ENCODE measurements at places on chromosomes 2 and 18.

GRCh38 chr2:71801969-71802368 lies 345.7 kb downstream of the CYP26B1 start:
- no peak overlapping the region for H3K27ac ChIP-seq
- no peaks in the 10 kb centered on the region for H3K4me1 ChIP-seq
- no peaks in the 10 kb centered on the region for H3K27me3 ChIP-seq

GRCh38 chr2:157324331-157324843 lies 1.2 kb downstream of the ERMN start:
- H3K4me3 ChIP-seq: no peak overlapping the region
- peaks cover 22% of the 10 kb centered on the region for H3K36me3 ChIP-seq
- H3K4me1 ChIP-seq: peaks cover 20% of the 10 kb centered on the region

DNA sequence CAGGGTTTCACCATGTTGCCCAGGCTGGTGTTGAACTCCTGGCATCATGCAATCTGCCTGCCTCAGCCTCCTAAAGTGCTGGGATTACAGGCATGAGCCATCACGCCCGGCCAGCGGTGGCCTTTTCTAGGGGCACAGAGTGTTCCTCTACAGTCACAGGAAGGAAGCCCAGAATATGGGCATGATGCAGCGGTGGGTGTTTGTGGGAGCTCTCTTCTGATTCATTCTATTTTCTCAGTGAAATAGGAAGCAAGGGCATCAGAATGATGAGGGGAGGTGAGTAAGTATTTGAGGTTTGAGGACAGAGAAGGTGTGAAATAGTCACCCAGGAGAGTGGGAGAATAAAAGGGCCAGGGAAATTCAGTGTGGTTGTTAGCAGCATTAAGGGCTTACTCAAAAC lies 70.3 kb upstream of the PSME4 start:
- H3K4me3 ChIP-seq: no peak overlapping the region
- peaks cover 6% of the 10 kb centered on the region for H3K36me3 ChIP-seq
- DNase-seq: peak; percentile 58
- H3K4me1 ChIP-seq: no peaks in the 10 kb centered on the region
- no peaks in the 10 kb centered on the region for H3K27me3 ChIP-seq
- no peak overlapping the region for H3K27ac ChIP-seq

- no peaks in the 10 kb centered on the region for H3K36me3 ChIP-seq
- no peak overlapping the region for H3K4me3 ChIP-seq
- H3K27ac ChIP-seq: no peak overlapping the region
- peaks cover 8% of the 10 kb centered on the region for H3K27me3 ChIP-seq
- H3K4me1 ChIP-seq: no peaks in the 10 kb centered on the region
Measured at GRCh38 chr2:159051661-159052060, 83.2 kb downstream of the TANC1 start.

GRCh38 chr2:159152128-159152778 lies 134.2 kb downstream of the WDSUB1 start:
- H3K27ac ChIP-seq: no peak overlapping the region
- H3K27me3 ChIP-seq: peaks cover 2% of the 10 kb centered on the region
- no peak overlapping the region for H3K4me3 ChIP-seq
- no peaks in the 10 kb centered on the region for H3K36me3 ChIP-seq

DNA sequence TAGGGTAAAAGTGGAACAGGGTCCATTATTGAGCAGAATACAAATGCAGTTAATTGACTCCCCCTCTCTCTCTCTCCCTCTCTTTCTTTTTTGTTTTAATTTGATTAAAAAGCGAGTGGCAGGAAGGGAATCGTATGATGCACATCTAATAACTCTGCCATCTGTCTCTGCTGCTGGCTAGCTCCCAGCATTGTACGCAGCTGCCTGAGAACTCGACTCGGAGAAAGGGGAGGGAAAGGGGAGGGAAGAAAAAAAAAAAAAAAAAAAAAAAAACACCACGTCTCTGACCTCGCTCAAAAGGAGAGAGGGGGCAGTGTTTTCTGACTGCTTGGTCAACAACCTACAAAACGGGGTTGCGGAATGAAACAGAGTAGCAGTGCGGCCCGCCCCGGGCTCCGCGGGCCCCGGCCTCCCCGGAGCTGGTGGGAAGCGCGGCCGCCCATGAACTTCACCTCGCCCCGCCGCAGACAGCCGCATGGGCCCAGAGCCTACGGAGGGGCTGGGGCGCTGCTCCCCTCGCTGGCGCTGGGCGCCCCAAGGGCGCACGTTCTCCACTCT lies 265.7 kb downstream of the TCF4 start:
- no peak overlapping the region for H3K4me3 ChIP-seq
- DNase-seq: no peak
- H3K27ac ChIP-seq: no peak overlapping the region
- no peaks in the 10 kb centered on the region for H3K36me3 ChIP-seq

DNA sequence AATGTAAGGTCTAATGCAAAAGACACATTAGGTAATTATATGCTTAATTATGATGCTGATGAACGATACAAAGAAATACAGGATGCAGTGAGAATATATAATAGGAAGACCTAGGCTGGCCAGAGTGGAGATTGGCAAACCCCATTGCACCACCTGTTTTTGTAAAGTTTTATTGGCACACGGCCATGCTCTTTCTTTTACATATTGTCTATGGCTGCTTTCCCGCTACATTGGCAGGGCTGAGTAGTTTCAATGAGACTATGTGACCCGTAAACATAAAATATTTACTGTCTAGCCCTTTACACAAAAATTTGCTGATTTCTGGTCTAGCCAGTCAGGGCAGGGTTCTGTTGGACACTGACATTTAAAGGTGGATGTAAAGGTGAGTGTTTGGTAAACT lies 5.4 kb downstream of the SEC11C start:
- H3K27ac ChIP-seq: no peak overlapping the region
- H3K4me3 ChIP-seq: no peak overlapping the region
- H3K4me1 ChIP-seq: peaks cover 74% of the 10 kb centered on the region
- peaks cover 18% of the 10 kb centered on the region for H3K36me3 ChIP-seq
- H3K27me3 ChIP-seq: no peaks in the 10 kb centered on the region

DNA sequence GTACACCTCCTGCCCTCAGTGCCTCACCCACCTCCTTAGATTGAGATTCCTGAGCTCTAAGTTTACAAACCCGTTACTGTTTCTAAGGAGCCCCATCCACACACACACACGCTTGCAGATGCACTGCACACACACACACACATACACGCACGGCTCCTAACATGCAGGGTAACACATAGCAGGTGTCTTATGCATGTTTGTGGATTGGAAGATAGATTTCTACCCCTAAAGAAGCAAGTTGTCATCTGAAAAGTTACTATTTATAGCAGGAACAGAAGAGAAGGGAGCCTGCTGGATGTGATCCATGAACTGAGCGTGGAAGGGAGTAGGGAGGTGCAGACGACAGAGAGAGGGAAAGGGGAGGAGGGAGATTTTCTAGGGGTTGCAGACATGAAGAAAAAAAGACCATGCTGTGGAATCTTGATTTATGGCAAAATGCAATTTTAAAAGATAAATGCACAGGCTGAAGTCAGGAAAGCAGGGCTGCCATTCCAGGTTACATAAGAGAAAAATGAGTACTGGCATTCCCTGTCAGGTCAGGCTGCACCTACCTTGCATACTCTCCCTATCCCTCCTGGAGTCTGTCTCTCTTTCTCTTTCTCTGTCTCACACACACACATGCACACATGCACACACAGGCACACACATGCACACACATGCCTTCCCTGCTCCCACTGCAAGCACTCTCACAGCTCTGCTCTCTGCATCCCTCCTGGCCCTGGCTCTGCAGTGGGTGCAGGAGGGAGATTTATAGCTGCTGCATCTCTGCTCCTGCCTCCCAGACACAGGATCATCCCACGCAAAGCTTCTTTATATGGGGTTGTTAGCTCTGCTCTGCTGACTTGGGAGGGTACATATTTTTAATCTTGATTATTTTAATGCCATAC lies 192.6 kb upstream of the MYT1L start:
- H3K4me3 ChIP-seq: no peak overlapping the region
- no peaks in the 10 kb centered on the region for H3K27me3 ChIP-seq
- no peaks in the 10 kb centered on the region for H3K4me1 ChIP-seq
- H3K36me3 ChIP-seq: no peaks in the 10 kb centered on the region
- no peak overlapping the region for H3K27ac ChIP-seq
- DNase-seq: no peak

GRCh38 chr2:140658760-140659692 lies 1471.8 kb downstream of the LRP1B start:
- no peaks in the 10 kb centered on the region for H3K4me1 ChIP-seq
- H3K4me3 ChIP-seq: no peak overlapping the region
- no peak for DNase-seq
- H3K27ac ChIP-seq: no peak overlapping the region
- no peaks in the 10 kb centered on the region for H3K27me3 ChIP-seq

- no peak overlapping the region for H3K4me3 ChIP-seq
- no peak overlapping the region for H3K27ac ChIP-seq
- DNase-seq: no peak
- no peaks in the 10 kb centered on the region for H3K27me3 ChIP-seq
- peaks cover 48% of the 10 kb centered on the region for H3K36me3 ChIP-seq
- peaks cover under 1% of the 10 kb centered on the region for H3K4me1 ChIP-seq
Measured at GRCh38 chr2:11281186-11281585, 63.2 kb downstream of the ROCK2 start.

- H3K36me3 ChIP-seq: peaks cover 27% of the 10 kb centered on the region
- peaks cover 76% of the 10 kb centered on the region for H3K4me1 ChIP-seq
- H3K27me3 ChIP-seq: no peaks in the 10 kb centered on the region
- peak overlapping the region; percentile 87 for H3K27ac ChIP-seq
- no peak for DNase-seq
- peak overlapping the region; percentile 55 for H3K4me3 ChIP-seq
Measured at GRCh38 chr2:157479081-157480027, 35.5 kb upstream of the CYTIP start.

GRCh38 chr2:186572705-186573104 lies 17.2 kb upstream of the ITGAV start:
- H3K36me3 ChIP-seq: no peaks in the 10 kb centered on the region
- H3K4me1 ChIP-seq: peaks cover 2% of the 10 kb centered on the region
- no peak for DNase-seq
- H3K27me3 ChIP-seq: peaks cover 7% of the 10 kb centered on the region

- no peak overlapping the region for H3K4me3 ChIP-seq
- no peaks in the 10 kb centered on the region for H3K36me3 ChIP-seq
- no peak overlapping the region for H3K27ac ChIP-seq
- no peaks in the 10 kb centered on the region for H3K4me1 ChIP-seq
- no peak for DNase-seq
Measured at GRCh38 chr18:7619676-7620075, 52.6 kb downstream of the PTPRM start.

DNA sequence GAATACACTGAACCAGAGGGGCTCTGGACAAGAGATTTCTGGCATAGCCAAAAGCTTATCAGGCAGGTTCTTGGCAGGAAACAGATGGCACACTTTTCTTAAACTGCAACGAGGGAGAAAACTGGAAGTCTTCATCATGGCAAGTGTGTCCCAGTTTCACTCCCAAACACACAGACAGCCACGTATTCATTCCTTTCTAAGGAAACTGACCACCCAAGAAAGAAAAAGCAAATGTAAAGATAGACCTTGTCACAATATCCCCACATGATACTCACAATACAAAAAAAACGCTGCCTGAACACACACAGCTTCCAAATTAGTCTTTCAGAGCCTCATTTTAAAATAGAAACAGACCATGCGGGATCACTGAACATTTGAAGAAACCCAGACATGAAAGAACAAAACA lies 40.6 kb upstream of the RTTN start:
- no peak overlapping the region for H3K27ac ChIP-seq
- peaks cover 15% of the 10 kb centered on the region for H3K27me3 ChIP-seq
- DNase-seq: no peak
- H3K4me1 ChIP-seq: no peaks in the 10 kb centered on the region
- H3K36me3 ChIP-seq: no peaks in the 10 kb centered on the region

DNA sequence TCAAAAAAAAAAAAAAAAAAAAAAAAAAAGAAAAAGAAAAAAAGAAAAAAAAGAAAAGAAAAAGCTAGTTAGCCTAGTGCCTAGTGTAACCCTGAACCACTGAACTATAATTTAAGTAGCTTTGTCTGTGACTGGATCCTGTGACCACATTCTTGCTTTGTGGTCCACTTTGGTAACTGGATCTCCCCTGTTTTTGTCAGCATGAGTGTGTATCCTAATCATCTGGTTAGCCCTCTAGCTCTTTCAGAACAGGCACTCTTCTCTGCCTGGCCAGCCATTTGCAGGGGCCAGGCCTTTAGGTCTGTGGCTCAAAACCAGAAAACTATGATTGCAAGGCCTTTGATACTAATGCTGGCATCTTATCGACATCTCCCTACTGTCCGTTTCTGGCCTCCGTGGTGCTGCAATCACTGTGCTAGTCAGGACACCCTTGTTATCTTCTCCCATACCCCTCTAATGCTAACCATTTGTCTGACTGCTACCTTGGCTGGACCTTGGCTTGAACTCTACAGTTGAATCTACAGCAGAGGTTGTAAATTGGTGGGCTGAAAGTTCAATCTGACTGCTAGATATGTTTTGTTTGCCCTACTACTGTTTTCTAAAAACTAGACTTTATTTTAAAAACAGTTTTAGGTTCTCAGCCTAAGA lies 40.5 kb downstream of the RBKS start:
- H3K27me3 ChIP-seq: no peaks in the 10 kb centered on the region
- H3K27ac ChIP-seq: no peak overlapping the region
- H3K4me3 ChIP-seq: no peak overlapping the region
- DNase-seq: no peak

- H3K27me3 ChIP-seq: no peaks in the 10 kb centered on the region
- H3K27ac ChIP-seq: no peak overlapping the region
- H3K4me3 ChIP-seq: no peak overlapping the region
- DNase-seq: no peak
- H3K4me1 ChIP-seq: no peaks in the 10 kb centered on the region
Measured at GRCh38 chr18:26685438-26686157, 137.2 kb upstream of the KCTD1 start.

DNA sequence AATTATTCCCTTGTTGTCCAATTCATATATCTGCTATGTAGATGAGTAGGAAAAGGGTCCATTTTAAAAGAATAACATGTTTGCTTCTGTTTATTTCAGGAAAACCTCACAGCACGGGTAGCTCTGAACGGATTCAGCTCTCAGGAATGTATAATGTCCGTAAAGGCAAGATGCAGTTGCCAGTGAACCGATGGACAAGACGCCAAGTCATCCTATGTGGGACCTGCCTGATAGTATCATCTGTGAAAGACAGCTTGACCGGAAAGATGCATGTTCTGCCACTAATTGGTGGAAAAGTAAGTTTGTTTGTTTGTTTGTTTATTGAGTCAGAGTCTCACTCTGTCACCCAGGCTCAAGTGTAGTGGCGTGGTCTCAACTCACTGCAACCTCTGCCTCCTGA lies 114.6 kb downstream of the PHLPP1 start:
- DNase-seq: no peak
- no peak overlapping the region for H3K4me3 ChIP-seq
- H3K27me3 ChIP-seq: no peaks in the 10 kb centered on the region
- peaks cover 5% of the 10 kb centered on the region for H3K36me3 ChIP-seq

DNA sequence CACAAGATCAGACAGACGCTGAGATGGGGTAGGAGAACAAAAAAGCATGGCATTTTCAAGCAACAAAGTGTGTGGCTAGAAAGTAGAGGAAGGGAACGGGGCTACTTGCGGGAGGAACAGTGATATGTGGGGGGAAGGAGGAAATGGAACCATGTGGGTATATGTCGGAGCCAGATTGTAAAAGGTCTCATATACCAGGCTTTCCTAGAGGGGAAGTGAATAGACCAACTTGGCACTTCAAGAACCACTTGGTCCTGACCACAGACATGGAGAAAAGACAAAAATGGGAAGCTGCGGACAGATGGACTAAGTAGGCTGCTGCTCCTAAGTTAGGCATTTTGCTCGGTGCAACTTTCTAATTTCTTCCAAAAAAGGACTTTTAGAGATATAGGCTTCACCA lies 196.0 kb downstream of the DCC start:
- H3K27ac ChIP-seq: no peak overlapping the region
- H3K4me3 ChIP-seq: no peak overlapping the region
- no peak for DNase-seq
- no peaks in the 10 kb centered on the region for H3K27me3 ChIP-seq

- H3K36me3 ChIP-seq: no peaks in the 10 kb centered on the region
- H3K4me1 ChIP-seq: no peaks in the 10 kb centered on the region
- H3K27me3 ChIP-seq: no peaks in the 10 kb centered on the region
- H3K27ac ChIP-seq: no peak overlapping the region
Measured at GRCh38 chr2:16094811-16095210, 154.5 kb downstream of the MYCN start.

All from activated CD4-positive, alpha-beta memory T cell treated with anti-CD3 and anti-CD28 coated beads, Interleukin-2, amount 10 ng/mL, durations not matched to agents 7 days and 5 days (primary cell).